OCI-LY7 (cell line): ENCODE measurements at places on chromosomes 16 and 17. TPM values are rescaled to one million over a fixed set of nuclear protein-coding genes. Genes with fewer than 3 reads are reported as not detected.
A peak's percentile ranks its signal among the peaks of the same experiment; 100 is the strongest.

The KRT31 gene
- total RNA-seq, result not detected in 2 replicates

The PRM3 gene
- total RNA-seq, result not detected in 2 replicates

The ORC6 gene
- 100 and 109 TPM in 2 replicates for total RNA-seq

DNA sequence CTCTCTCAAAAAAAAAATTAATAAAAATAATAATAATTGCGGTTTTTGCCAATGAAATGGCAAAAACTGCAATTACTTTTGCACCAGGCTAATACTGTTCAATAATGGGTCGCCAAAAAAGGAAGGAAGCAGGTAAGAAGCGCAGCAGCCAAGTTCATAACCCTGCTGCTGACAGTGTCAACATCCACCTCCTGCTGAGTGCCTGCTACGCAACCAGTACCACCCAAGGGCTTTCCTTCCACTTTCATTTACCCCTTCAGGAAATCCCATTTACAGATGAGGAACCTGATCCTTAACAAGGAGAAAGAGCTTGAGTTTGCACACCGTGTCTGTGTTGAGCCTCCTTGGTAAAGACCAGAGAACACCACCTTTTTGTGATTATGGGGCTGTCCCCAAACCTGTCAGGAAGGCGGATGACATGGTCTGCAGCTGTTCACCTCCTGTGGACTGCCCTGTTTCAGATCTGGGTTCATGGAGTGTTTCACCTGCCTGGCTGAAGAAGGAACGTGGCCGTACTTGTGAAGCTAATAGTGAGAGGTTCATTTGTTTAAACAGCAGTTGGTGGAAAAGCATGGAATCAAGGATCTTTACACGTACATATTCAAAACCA is 378.0 kb downstream of the SLC39A11 start:
- DNase-seq, result no peak

DNA sequence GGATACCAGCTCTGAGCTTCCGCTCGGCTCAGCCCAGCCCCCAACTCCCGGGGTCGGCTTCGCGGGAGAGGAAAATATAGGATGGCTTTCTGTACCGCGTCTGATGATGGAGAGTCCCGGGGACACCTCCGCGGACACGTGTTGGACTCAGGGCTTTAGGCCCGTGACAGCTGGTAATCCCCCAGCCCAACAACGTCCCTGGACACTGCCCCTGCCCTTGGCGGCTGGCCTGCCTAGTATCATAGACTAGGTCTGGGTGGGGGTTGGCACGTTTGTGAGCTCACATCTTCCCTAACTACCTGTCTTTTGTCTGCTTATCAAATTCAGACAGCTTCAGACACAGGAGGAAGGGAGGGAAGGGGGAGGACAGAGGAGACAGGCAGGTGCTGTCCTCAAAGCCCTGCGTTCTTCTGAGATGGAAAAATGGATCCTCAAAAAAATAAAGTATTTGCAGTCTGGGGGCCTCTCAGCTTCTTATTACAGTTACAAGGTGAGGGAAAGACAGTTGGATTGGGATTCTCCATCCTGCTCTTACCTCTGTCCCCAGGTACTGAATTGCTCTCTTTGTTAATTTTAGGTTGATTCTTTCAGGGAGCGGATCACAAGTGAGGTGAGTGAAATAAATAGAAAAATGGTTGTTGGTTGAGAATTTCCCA is 698 bp downstream of the PSME3 start:
- DNase-seq, result no peak

- peak; percentile 26 for DNase-seq
These were observed 971 bp downstream of the MINK1 start for GRCh38 chr17:4833941-4834680.

DNA sequence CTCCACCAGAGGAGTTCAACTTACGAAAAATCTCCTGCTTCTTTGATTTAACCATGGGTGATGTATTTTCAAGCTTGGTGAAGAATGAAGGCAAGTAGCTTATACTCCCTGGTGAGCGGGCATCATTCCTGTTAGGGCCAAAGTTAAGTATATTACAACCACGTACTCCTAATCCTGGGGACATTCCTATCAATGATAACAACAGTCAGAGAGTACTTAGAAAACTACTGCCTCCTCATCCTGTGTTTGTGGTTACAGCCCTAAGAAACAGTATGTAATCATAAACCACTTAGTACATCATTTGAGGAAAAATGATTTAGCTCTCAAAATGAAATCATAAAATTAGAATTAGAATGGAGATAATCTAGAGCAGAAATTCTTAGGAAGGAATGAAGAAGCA is 47.3 kb downstream of the TTC19 start:
- DNase-seq, result no peak

- no peak for DNase-seq
These were observed at the start of gene HOXB6 for GRCh38 chr17:48604770-48605329. Gene HOXB6, minus strand, starts transcription at chr17:48604986. Its CDS starts 6,836 bp downstream, at chr17:48598150.

DNA sequence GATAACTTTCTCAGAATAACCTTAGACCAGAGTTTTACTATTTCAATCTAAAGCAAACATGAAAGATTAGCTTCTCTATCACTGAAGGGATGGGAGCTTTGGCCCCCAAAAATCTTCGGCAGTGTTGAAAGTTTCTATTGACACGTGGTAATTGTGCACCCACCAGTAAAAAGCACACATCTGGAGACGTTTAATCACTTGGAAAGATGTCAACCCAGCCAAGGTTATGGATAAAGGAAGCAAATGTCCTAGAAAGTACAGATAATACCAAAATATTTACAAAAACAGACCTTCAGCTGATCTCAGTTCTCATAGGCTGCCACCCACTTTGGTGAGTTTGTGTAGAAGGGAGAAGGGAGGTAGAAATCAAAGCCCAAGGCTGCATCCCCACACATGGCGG is 5.3 kb downstream of the MYCBPAP start:
- DNase-seq, result no peak

DNA sequence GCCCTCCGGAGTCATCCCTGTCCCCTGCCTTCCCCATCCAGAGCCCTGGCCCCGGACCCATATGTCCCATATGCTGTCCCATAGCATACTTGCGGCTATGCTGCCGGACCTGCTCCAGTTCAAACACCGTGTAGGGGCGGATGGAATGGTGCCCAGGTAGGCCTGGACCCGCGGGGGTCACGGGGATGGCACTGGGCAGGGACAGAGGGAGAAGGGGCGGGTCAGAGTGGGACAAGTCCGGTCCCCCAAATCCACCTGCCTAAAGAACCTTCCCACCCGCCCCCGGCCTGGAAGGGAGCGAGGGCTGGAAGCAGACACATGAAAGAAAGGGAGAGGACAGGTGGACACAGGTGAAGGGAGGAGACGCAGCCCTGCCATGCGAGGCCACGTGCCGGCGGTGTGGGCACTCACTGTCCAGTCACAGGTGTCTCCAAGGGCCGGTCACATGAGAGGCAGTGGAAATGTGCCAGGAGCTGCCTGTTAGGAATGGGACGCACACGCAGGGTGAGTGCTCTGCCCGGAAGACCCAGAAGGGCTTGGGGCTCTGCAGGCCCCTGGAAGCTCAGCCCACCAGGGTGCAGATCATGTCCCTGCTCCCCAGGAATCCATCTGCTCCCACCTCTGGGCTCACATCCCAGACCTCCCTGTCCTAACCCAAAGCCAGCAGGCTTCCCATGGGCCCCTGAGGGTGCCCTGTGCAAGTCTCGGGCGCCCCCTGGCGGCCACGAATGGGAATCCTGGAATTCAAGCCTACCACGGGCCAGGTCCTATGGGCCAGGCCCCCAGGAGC is 14.0 kb downstream of the UBALD2 start:
- DNase-seq, result peak; percentile 88

GRCh38 chr17:5381542-5381941 is 37.9 kb downstream of the NUP88 start:
- no peak for DNase-seq

DNA sequence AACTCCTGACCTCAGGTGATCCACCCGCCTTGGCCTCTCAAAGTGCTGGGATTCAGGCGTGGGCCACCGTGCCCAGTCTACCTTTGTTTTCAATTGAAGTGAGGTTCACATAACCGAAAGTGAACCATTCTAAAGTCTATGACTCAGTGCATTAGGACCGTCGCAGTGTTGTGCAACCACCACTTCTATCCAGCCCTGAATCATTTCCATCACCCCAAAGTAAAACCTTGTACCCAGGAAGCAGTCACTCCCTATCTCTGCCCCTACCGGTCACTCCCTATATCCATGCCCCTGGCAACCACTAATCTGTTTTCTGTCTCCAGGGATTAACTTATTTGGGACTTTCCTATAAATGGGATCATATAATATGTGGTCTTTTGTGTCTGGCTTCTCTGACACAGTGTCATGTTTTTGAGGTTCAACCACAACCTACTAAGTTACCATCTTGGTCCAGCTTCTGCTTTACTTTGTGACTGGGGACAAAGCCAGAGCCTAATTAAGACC is 28.3 kb upstream of the CDC42EP4 start:
- no peak for DNase-seq

DNA sequence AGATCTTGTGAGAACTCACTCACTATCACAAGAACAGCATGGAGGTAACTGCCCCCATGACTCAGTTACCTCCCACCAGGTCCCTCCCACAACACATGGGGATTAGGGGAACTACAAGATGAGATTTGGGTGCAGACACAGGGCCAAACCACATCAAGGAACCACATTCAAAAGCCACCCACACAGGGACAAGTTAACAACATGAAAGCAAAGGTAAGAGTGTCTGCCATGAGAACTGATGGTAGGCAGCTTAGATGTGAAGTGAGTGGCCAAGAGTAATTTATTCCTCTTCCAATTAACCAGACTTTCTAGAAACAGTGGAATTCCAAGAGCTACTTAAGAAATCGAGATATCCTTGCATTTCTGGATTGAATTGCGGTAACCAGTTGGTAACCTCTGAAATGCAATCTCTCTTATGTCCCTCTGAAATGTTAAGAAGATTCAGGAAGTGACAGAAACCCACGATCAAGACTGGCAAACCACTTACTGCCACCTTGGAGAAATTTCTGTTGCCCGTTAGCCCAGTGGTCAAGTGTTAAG is 167.4 kb upstream of the CACNG5 start:
- no peak for DNase-seq
